T follicular helper cell (primary cell): ENCODE measurements at places on chromosomes 4 and X.

DNA sequence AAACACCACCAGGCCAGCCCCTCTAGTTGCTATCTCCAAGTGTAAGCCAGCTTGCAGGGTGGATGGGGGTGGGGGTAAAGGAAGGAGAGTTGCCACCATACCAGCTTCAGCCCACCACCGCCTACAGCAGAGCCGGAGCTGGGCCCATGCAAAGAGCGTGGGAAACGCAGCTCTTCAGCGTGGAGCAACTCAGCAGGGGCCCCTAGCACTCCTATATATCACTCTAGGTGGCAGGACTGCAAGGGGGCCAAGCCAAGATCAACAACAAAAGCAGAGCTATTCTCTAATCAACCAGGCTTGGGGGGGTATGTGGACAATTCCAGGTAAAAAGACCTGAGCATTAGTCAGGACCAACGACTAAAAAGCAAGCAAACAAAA is 35.5 kb upstream of the IQSEC2 start:
- no peak for DNase-seq

DNA sequence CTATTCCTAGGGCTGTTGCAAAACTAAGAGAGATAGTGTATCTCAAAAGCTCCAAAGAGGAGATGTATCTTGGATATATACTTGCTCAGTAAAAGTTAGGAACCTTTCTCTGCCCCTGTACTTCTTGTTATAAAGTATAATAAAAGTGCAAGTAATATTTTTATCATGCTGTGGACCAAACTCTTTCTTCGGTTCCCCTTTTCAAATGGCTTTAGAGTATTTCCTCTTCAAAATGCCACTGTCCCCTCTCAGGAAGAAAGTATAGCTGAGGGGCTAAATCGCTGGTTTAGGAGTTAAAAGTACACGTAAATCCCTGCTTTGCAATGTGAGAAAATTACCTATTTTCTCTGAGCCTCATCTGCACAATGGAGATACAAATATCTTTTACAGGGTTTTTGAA is 169.1 kb upstream of the FTHL17 start:
- no peak for DNase-seq

DNA sequence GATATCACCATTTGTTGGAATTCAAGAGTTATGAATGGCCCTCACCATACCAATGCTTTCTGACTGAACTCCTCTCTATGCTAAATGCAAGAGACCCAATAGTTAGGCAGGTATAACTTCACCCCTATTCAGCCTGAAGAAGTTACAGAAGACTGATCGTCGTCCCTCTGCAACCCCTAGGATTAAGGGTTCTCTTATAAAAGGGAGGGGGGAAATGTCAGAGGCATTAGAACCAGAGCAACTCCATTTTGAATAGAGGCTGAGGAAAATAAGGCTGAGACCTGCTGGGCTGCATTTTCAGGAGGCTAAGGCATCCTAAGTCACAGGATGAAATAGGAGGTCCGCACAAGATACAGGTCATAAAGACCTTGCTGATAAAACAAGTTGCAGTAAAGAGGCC is 494.3 kb downstream of the SPRY1 start:
- DNase-seq = no peak

DNA sequence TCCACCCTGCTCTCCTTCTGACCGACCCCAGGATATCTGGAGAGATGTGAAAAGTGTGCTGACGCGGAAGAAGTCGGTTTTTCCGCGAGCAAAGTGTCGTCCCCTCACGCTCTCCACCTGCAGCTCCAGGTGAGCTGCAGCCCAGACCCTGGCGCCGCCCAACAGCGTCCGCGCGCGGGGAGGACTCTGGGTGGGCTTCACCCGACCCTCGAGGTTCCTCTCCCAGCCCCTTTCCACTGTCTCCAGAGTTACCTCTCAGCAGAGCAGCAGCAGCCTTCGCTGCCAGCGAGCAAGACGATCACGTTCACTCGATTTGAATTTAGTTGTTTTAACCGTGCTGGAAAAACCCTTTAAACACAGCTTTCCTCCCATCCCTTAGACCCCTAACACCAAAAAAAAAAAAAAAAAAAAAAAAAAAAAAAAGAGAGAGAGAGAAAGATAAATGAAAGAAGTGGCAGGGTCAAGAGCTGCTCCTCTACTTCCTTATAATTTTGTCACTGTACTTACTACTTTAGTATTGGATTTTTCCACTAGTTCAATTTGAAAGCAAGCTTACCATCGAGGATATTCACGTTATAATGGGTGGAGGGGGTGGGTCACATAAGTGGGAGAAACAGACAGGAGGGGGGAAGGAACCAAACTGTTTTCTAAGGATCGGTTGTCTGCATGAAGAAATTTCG is 758 bp upstream of the NR3C2 start:
- no peak for DNase-seq

DNA sequence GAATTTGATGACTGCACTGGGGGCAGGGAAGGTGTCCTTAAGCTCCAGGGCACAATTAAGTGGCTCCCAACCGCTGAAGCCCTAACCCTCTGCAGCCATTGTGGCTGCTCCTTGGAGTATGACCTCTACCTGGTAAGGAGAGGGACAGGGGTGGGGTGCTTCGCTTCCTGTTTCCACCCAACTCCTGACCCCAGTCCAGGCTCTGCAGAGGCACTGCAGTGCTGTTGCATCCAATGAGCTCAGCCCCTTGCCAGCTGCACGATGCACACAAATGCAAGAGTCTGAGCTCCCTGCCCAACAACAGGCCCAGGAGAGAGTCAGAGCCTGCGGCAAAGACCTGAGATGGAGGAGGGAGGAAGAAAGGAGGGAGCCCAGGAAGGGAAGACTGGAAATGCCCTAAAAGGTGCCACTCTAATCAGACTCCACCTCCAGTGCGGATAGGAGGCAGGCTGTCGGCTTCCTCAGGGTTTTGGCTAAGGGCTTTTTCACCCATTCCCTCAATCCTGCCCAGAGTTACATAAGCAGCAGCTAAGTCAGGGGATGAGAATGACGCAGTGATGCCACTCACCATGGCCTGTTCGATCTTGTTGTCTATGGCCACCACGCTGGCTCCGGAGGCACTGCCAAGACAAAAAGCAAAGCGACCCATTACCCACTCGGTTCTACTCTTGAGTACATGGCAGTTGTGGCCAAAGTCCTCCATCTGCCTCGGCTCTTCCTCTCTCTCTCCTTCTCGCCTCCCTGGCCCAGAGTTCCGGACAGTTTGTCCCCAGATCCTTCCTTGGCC is 60.1 kb downstream of the TSC22D3 start:
- no peak for DNase-seq

DNA sequence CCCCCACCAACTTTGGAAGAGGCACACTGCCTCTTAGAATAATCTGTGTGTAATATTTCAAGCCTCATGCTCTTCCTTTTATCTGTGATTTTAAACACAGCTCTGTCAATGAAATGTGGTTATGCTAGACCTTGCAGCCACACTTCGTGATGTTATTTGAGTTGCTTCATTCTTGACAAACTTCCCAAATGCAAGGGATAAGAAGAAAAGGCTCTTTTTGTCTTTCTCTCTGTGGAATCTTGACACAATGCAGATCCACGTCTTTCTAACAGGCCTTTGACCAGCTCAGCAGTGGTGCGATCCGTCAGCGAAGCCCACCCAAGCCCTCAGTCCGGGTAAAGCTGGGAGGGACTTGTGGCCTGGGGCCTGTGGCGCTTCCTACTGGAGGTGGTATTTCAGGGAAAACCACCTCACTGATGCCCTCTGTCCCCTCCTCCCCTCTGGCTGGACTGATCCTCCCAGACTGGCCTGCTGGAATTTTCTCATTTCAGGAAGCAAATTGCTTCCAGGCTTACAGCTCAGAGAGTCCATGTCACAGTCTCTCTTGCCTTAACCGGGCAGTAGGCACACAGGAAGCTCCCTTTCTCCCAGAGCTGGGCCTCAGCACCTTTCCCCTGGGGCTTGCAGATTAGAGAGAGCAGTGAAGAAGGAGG is 19.5 kb upstream of the CCKAR start:
- no peak for DNase-seq

DNA sequence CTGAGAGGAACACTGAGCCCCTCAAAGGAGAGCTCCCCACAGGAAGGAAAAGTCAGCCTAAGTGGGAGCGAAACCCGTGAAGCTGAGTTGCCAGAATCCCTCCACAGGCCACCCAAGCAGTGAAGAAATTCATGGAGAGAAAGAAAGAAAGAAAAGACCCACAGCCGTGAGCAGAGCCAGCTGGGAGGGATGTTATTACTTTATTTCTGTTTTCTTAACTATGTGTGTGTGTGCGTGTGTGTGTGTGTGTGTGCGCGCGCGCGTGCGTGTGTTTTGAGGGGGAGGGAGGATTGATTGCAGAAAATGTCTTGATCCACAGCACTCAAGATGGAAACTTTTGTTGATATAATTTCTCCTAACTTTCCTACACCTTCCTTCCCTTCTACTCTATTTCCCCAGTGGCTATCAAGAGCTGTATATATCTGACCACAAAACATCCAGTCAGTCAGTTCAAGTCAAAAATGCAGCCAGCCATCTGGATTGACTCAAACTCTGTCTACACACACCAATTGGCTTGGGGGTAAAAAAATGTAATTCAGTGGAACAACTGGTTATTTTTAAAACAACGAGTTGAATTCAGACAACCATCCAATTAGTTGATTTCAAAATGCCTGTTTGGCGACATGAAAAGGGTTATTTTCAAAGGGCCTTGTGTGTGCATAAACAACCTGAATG is 13.8 kb upstream of the GPC3 start:
- no peak for DNase-seq

DNA sequence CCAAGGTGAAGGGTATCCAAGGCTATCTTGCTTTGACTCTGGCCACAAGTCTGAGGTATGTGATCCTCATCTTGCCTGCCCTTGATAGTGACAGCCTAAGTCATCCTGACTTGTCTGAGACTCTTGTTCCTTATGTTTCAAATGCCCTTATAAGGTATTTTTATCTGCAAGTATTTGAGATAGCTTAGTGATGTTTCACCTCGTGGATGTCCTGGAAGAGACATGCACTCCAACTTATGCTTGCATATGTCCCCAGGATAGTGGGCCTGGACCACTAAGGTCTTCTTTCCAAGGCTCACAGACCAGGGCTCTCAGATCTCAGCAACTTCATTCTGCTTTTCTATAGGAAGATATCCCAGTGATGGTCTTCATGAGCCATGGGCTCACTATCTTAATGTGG is 120.5 kb upstream of the WDR1 start:
- DNase-seq = no peak

DNA sequence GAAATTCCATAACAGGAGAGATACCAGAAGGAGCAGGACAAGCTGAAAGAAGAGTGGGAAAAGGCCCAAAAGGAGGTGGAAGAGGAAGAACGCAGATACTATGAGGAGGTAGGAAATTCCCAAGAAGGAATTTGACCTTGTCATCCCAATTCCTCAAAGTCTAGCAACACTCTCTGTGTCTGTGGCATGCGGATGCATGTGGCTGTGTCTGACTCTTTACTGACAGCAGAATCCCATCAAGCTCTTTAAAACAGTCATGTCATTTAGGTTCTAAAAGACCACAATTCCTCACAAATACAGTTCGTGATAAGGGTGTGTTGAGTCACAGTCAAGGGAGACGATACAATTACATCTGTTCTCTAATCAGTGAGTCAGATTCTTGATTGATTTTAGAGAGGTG is 68.5 kb downstream of the PHOX2B start:
- no peak for DNase-seq

- peak; percentile 25 for DNase-seq
Measured at GRCh38 chrX:152904151-152905080, 6.5 kb downstream of the ZNF185 start.
